Activated gamma-delta T cell treated with anti-CD3 and anti-CD28 coated beads, Interleukin-2, amount 50 U/mL, for 16 hours (primary cell): ENCODE measurements at places on chromosomes 4 and X.
A peak's percentile ranks its signal among the peaks of the same experiment; 100 is the strongest.

DNA sequence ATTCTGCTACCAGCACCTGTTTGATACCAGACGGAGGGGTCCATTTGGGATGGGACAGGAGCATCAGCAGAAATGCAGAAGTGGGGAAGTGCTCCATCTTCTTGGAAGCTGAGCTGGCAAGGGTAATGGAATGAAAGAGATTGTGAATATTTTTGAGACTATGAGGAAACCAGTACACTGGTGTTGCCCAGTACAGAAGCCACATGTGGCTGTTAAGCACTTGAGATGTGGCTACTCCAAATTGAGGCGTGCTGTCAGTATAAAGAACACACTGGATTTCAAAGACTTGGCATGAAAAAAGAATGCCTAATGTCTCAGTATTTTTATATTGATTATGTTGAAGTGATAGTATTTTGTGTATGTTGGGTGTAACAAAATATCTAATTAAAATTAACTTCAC, 153.4 kb downstream of the PTTG2 start:
- DNase-seq, result no peak

DNA sequence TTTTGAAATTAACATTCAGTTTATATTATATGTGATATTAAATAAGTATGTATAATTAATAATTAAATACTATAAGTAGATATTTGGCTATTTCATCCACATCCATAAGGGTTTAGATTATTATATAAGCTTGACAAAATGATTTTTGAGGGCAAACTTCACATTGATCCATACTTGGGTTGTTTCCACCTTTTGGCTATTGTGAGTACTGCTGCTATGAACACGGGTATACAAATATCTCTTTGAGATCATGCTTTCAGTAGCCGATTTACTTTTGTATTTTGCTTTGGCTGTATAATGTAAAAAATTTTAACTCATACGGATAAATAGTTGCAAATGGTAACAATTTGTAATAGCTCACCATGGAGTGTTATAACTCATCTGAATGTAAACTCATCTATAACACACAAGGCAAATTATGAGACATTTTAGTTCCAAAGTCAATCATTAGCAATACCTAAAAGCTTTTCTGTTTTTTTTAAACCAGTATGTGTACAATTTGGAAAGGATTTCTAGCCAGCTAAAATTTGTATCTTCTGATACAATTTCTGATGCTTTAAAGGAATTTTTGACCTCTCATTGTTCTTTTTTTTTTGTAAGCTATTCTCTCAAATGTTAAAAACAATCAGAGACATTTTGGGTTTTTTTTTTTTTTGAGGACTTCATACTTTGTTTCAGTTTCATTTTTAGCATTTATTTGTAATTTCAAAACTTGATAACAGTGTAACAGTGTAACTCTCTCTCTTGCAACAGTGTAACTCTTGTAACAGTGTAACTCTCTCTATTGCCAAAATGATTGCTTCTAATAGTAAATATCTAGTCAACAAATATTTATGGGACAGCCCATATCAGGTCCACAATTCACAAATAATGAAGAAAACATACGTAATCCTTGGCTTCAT, 51.8 kb upstream of the ARX start:
- no peak for DNase-seq

DNA sequence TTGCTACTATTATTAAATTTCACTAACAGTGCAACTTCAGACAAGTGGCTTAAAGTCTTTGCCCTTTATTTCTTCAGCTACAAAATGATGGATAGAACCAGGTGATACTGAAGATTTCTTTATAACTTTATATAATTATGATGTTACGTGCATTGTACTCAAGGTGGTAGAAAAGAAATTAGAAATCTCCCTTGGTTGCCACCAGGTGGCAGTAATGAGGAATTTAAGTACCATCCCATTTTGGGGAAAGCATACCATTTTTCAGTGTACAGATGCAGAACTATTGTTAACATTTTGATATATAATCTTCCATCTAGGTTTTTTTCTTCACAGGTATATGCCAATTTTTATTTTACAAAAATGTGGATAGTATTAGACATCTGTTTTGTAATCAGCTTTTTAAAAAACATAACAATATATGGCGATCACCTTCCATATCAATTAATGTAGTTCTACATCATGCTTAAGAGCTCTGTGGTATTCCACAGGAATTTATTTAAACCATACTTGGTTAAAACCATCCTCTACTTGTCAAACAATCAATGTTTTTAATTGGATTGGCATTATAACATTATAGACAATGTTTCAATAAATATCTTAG, 37.7 kb upstream of the RAB33B start:
- peak; percentile 7 for DNase-seq

GRCh38 chr4:138398322-138398721, 156.2 kb upstream of the SLC7A11 start:
- no peak for DNase-seq

DNA sequence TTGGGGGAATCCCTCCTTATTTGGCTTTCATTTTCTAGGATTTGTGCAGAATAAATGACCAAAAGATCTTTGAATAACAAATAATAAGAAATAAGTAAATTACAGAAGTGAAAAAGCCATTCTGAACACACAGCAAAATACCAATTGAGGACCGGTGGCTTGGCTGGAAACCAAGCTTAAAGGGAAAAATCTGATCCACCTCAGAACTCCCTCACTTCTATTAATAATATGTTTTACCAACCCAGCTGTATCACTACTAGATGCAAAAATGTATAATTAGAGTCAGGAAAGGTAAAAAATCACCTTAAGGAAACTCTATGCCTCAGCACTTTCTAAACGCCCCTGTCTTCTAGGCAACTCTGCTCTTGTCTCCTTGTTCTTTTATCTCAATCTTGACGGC, 77.3 kb downstream of the TSPAN5 start:
- DNase-seq, result no peak
